ENCODE measurements at places on chromosomes 13 and 19.

DNA sequence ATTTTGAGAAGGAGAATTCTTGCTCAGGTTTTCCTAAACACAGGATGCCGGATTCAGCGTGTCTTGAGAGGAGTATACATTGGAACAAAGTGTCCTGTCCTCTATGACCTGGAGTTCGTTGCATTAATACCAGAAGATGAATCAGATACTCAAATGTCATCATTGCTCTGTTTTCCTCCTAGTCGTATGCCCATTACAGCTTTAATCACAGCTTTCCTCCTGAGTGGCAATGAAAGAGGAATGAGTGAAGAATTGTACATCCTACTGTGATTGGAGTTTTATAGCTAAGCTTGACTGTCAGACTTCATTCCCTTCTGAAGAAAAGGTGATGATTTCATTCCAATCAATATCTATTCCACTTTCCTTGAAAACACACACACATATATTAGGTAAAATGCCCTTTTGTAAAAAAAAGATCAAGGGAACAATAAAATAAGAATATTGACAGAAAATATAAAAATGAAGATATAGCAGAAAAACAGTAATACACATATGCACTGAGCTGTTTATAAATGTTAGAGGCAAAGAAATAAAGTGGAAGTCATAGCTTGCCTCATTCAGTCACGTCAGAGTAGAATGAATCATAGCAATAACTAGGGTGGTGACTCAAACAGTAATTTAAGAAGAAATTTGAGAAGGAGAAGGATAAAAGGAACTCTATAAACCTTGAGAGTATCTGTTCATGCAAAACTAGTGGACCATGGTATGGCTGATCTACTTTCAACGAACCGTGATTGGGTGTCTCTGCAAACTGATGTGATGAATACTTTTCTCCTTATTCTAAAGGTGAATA lies 501.5 kb downstream of the SUCLA2 start:
- DNase-seq, result peak; percentile 5

DNA sequence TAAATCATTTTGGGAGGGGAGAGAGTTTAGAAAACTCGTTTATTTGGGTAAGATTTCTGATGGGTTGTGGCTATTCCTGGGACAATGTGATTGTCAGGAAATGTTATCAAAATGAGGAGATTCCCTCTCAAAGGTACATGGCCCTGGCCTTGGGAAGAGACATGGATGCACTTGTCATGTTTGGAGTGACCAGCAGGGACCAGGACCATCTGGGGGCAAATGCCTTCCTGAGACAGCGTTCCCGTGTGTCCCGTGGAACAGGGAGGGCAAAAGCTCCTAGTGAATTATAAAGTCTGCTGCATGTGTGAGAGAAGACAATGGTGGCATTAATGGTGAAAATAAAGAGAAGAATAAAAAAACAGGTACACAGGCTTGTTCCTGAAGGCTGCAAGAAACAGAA lies 317.3 kb downstream of the ZNF536 start:
- no peak for DNase-seq

DNA sequence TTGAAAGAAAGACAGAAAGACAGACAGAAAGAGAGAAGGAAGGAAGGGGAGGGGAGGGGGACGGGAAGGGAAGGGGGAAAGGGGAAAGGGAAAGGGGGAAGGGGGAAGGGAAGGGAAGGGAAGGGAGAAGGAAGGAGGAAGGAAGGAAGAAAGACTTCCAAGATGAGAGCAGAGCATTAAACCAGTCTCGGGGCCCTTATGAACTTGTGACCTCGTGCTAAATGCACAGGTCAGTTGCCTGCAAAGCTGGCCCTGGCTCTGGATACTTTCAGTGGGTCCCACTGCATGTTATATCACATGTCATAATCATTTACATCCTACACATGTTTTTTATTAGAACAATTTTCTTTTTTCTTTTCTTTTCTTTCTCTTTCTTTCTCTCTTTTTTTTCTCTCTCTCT lies 24.2 kb upstream of the ABCC4 start:
- DNase-seq, result no peak

DNA sequence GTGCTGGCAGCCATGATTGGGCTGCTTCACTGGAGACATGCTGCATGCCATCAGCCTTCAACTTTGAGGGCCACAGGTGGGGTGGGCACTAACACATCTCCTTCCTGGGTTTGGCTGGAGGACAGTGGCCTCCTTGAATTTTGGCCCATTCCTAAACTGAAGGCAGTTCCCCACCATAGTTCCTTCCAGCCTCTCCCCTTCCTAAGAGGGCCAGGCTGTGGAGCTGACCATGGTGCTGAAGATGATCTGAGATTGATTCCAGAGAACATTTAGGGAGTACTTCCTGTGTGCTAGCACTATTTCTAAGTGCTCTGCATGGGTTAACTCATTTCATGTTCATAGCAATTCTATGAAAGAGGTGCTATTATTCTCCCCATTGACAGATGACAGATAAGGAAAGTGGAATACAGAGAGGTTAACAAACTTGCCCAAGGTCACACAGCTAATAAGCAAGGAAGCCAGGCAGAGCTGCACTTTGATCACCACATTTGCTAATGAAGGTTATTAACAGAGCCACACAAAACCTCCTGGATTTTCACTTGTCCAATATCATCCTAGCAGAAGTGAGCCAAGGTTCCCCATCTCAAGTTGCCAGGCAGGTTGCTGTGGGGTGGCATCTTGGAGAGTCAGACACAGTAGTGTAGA lies 175.3 kb downstream of the ZIC5 start:
- no peak for DNase-seq

DNA sequence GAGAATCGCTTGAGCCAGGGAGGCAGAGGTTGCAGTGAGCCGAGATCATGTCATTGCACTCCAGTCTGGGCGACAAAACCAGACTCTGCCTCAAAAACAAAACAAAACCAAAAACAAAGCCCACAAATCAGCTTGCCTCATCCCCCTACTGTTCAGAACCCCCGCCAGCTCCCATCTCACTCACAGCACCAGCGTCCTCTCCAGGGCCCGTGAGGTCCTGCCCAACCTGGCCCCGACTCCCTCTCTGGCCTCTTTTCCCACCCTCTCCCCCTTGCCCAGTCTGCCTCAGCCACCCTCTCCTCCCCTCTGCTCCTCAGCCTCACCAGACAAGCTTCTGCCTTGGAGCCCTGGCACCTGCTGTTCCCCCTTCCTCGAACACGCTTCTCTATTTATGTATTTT lies 3.8 kb downstream of the SLC8A2 start:
- no peak for DNase-seq

DNA sequence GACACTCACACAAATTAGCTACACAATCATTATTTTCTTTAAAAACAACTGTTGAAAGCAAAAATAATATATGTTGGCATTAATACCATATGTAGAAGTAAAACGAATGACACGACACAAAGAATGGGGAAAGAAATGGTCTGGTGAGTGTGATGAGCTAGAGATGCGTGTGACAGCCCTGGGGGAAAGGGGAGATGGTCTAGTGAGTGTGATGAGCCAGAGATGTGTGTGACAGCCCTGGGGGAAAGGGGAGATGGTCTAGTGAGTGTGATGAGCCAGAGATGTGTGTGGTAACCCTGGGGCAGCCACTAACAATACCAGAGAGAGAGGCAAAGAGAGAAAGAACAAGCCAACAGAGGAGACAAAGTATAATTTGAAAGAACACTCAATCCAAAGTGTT lies 22.3 kb upstream of the LAMP1 start:
- no peak for DNase-seq
